ENCODE measurements at places on chromosomes 6 and 20.

DNA sequence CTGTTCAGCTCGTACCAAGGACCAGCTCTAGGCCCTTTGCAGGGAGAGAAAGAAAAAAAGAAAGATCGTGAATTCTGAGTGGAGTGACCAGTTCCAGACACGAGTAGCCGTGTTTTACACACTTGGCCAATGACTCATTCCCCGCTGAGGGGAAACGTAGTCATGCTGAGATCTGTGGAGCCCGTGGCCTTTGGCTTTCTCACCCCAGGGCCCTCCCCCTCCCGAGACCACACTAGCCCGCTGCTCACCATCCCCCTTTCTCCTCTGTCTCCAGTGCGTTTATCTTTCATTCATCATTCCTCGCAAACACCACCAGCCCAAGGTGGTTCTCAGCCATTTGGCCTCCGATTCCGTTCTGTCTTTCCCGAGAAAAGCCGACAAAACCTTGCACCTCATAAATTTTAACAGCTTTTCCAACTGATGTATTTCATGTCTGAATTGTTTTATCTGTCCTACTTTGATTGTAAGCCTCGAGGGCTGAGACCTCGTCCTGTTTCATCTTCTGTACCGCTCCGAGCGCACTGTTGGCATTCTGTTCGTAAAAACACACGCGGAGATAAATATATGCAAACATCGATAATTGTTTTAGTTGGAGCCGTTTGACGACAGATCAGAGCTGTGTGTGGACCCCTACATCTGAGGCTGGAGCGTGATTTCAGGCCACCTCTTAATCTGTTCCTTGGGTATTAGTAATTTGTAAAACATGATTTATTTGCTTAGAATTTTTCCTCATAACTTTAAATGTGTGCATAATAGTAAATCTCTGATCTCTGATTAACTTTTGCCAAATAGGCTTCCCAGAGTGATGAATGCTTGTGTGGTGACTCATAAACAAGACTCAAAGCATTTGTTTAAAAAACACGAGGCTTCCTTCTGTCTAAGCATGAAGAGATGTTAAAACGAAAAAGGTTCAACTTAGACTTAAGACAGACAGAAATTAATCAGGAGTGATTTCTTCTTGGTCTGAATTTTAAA, 336.6 kb downstream of the CDH4 start:
- DNase-seq = peak; percentile 18

DNA sequence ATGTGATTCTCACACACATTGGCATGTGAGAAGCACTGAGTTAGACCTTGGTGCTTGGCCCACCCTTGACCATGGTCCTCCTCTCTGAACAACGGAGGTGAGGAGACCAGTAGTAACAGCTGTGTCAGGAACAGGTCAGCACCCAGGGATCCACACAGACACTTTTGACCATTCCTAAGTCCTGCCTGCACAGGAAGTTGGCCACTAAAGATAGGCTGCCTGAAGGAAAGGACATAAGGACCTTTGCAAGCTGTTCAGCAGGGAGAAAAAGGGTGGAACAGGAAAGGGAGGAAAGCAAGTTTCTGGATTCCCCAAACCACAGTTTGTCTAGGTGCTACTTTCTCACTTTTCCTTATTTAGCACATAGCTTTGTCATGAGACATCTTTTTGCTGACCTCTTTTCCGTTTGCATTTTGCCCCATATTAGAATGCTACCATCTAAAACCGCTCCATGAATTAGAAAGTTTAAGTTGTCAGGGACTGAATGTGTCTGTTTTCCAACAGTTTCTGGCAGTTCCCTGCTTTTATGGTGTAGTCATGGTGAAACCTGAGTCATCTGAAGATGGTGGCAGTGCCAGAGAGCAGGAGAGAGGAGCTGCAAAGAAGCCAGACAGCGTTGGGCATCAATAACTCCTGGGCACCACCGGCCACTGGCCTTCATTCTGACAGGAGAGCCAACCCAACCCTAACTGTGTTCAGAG, 1.1 kb upstream of the CD109 start:
- DNase-seq = peak; percentile 42

- no peak for DNase-seq
Observed at GRCh38 chr6:9467741-9468140, 947.1 kb downstream of the TFAP2A start.

- no peak for DNase-seq
Observed at GRCh38 chr20:1930165-1930564, 35.0 kb downstream of the SIRPA start.

- DNase-seq = peak; percentile 41
Observed at GRCh38 chr6:89371849-89372505, 19.5 kb upstream of the UBE2J1 start.

- DNase-seq = no peak
Observed at GRCh38 chr6:156174031-156174890, 602.9 kb upstream of the ARID1B start.

Measured in SW480 (cell line).